ENCODE measurements at places on chromosomes 1 and 21.

GRCh38 chr1:86231076-86231475, 74.5 kb upstream of the COL24A1 start:
- DNase-seq: no peak

DNA sequence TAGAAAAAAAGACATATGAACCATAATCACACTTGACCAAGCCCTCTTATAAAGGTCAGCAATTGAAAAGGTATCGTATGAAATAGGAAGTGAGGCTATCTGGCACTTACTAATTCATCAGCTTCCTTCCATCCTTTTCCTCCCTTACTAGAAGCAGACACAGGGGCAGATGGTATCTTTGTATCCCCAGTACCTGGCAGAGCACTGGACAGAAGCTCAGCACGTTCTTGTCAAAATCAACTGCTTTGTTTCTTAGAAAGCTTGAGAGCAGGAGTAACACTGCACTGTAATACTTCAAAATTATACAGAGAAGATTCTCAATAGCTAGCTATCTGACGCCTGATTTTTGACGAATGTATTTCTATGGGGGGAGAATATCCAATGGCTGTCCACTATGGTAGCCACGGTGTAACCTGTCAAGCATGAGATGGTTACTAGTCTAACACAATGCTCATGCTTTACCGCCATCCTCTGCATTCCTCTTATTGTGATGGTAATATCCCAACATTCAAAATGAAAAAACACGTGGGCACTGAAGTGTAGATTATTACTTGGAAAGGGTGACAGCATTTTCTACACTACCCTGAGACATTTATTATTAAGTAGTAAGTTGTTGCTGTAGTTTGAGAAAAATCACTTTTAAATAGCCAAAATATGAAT, 175.6 kb downstream of the SIPA1L2 start:
- DNase-seq: peak; percentile 45

GRCh38 chr21:44414291-44415072, 40.8 kb upstream of the LRRC3 start:
- no peak for DNase-seq

- DNase-seq: no peak
Observed at GRCh38 chr1:166365081-166365480, 198.3 kb upstream of the FAM78B start.

GRCh38 chr1:12756273-12756672, 10.3 kb downstream of the CFAP107 start:
- DNase-seq: no peak

DNA sequence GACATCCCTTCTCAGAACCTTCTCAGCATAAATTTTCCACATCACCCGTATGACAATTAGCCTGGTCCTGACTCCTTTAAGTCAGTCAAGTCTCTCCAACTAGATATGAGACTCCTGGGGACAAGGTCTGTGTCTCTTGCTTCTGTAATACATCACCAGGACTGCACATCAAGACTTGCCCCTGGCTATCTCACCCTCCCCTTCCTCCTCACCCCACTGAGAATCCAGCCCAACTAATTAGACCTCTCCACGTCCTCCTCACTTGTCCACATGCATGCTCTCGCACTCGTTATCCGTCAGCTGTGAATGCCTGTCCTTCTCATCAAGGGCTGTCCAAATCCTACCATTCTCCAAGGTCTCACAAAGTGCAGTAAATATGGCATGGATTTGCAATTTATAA, 542.8 kb downstream of the PTPRU start:
- DNase-seq: no peak

DNA sequence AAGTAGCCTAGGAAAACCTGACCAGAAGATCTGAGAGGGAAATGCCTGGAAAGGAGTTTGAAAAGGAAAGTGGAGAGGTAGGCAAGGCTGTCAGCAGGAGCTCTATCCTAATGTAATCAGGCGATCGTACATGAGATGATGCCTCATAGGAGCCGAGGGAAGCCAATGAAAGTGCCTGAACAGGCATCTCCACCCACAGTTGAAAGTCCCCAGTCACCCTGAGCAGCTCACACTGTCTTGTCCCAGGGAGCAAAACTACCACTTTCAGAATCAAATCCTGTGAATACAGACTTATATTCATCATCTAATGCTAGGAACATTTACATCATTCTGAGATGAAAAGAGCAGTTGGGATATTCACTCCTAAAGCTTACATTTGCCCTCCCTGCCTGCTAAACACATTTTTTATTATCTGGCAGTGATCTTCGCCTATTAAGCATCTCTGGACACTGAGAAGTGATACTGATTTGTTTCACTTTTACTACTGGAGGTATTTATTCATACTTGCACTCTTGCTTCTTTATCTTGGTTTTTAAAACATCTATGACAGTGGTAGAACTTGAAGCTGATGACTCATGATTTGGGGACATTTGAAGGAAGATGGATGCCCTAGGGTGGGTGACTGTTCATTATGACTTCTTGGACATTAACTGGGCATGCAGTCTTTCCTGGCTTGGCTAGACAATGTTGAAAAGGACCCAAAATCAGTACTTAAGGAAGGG, 221.6 kb downstream of the SEC16B start:
- DNase-seq: no peak

DNA sequence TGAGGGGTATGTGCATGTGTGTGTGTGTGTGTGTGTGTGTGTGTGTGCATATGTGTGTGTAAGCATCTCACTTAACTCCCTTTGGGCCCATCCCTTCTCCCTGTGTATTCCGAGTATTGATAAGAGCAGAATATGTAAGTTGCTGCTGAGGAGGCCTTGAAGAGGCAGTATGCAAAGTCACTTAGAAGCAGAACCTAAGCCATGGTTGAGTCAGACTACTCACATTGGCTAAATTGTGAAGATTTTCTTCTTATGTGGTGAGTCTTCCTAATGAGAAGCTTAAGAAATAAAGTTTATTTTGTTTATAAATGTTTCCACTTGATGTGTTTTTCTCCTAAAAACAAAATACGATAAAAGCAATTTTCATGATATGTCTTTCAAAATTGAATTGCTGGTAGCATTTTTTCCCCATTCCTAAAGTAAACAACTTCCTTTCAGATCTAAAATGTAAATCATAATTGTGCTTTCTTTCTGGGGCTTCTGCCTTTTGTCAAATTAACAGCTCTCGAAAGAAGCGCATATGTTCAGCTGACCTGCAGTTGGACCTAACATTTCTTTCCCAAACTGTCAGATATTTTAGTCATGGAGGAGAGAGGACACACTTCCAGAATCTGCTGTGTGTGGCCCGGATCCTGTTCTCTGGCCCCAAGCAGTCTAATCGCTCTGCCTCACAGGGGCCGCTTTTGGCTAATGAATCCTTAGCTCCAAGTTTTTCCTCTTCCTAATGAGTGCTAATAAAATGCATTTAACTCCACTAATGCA, 284.0 kb downstream of the DUSP10 start:
- no peak for DNase-seq

GRCh38 chr1:89810302-89810701, 10.5 kb upstream of the LRRC8D start:
- DNase-seq: no peak

DNA sequence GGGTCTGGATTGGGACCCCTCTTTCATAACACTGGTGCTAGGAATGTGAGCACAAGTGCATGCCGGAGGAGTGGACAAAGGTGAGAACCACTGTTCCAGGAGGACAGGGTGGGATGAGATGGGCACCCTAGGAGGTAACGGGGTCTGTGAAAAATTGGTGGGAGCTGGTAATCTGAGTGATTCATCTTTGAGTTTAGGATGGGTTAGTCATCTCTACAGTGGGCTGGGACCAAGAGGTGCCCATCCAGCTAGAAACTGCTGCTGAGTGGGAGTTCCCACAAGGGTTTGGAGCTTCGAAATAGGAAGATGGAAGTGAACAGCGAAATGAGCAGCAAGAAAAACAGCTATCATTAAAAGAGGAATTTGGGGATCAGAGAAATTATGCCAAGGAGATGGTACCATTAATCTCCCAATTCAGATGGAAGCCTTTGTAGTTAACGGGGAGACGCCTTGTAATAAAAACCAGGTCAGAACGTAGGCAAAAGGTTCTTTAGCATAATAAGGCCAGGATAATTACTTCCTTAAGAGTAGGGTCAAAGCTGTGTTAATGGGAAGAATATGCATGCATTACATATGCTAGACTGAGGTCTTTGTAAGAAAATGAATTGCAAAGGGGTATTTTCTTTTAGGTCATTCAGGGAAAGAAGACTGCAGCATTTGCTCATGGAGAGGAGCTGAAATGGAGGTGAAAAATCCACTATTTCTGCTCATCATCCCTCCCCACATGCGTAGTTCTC, 55.5 kb downstream of the OLFML3 start:
- no peak for DNase-seq

DNA sequence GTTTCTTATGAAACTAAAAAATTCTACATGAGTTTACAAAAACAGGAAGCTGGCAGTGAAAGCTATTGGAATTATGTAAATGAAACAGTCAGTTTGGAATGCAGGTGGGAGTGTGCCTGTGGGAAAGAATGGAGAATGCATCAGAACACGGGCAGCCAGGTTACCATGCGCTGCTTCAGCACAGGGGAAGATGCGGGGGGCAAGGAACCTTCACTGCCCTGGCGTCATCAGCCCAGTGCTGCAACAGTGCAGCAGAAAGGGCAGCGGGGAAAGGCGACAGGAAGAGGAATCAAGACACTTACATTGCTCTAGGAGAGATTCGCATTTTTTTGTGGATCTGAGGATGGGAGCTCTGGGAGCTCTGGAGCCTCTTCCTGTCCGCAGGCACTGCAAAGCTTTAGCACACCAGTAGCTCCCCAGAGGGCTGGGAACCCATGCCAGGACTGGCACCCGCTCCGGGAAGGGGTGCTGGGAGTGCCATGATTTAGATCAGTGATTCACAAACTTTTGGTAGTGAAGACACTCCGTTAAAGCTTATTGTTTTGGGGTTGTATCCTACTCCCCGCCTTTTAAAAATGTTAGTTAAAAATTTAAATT, 64.1 kb upstream of the WDR26 start:
- DNase-seq: peak; percentile 54

GRCh38 chr21:37530901-37531351, 164.4 kb downstream of the DYRK1A start:
- peak; percentile 13 for DNase-seq

DNA sequence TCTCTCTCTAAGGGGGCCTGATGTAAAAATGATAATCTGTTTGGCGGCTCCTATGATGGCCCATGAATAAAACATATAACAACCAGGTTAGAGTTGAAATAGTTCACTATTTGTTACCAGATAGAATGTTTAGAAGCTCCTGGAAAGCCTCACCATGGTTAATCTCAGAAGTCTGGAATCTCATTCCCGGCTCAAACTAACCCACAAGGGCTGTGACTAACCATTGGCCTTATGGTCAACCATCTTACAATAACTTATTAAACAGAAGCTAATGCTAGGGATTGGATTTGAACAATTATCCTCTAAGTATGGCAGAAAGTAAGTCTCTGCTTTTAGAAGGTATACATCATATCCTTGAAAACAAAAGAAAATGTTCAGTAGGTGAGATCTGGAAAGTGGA, 134.1 kb upstream of the ADGRL2 start:
- no peak for DNase-seq

DNA sequence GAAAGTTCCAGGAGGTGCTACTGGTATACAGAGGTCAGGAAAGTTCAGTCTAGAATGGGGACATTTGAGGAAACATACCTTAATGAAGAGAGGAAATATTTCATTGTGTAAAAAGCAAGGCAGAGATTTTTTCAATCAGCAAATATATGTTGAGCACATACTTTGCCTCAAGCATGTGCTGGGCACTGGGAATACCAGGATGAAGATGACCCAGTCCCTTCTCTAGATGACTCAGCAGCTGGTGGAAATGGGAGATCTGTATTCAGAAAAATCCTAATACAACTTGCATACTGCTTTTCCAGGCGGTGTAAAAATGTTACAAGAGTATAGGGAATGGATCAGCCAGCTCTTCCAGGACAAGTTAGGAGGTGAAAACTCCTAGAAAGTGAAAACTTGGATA, 229.3 kb downstream of the FGGY start:
- no peak for DNase-seq

GRCh38 chr1:47766832-47767740, 230.1 kb downstream of the TRABD2B start:
- DNase-seq: no peak

DNA sequence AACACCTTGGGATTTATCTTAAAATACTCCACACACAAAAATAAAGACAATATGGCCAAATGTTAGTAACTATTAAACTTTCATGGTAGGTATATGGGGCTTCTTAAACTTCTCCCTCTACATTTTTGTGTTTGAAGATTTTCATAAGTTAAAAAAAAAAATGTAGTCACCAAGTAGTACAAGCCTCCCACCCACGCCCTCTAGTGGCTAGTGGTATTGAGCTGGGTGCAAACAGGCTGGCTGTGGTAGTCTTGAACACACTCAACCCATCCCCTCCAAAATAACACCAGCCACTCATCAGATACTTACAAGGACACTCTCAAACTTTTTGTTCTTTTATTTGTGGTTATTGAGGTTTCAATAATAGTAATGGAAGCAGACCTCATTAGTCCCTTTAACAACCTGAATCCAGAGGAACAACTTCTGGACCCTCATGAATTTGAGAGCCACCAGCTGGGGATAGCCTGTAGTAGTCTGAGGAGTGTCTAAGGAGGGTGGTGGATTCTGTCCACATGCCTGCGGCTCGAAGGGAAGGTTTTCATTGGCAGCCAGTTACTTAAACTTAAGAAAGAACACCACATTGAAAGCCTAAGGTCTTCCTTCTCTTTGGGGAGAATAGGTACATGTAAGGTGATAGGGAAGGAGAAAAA, 15.6 kb downstream of the RD3 start:
- peak; percentile 80 for DNase-seq

GRCh38 chr1:117473063-117473462, 105.8 kb downstream of the MAN1A2 start:
- DNase-seq: no peak

DNA sequence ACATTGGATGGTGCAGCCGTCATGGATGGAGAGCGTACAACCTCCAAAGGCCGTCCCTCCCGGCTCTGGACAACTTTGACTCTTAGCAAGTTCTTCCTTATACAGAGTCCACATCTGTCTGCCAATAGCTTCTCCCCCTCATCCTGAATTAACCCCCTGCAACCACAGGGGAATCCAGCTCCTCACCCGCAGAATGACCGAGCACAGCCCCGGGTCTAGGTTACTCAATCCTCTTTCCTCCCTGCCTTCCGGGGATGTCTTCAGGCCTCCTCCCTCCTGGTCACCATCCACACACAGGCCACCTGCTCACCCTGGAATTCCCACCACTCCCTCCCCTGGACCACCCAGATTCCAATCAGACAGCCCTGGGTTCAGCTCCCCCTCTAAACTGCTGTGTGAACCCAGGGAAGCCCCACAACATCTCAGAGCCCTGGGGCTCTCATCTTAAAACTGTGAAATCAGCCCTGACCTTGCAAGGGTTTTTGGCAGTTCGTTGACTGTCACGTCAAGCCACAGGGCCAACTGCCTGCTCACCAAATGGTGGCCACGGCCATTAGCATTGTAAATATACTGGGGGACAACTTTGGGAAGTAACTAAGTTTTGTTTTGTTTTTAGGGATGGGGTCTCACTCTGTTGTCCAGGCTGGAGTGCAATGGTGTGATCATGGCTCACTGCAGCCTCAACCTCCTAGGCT, 54.2 kb downstream of the HSPG2 start:
- no peak for DNase-seq

- peak; percentile 69 for DNase-seq
Observed at GRCh38 chr1:206935491-206936067, 10.7 kb downstream of the PIGR start.

- DNase-seq: peak; percentile 38
Observed at GRCh38 chr1:105172788-105173187, 1423.1 kb downstream of the AMY1C start.

- no peak for DNase-seq
Observed at GRCh38 chr21:44748621-44749020, 37.2 kb upstream of the TSPEAR start.

All from neural progenitor cell (in vitro differentiated cells).